Activated CD4-positive, alpha-beta T cell treated with anti-CD3 and anti-CD28 coated beads for 1 hour (primary cell): ENCODE measurements at places on chromosomes 13 and 19.

- no peak for DNase-seq
Observed at GRCh38 chr19:29841209-29841558, 29.4 kb downstream of the CCNE1 start.

DNA sequence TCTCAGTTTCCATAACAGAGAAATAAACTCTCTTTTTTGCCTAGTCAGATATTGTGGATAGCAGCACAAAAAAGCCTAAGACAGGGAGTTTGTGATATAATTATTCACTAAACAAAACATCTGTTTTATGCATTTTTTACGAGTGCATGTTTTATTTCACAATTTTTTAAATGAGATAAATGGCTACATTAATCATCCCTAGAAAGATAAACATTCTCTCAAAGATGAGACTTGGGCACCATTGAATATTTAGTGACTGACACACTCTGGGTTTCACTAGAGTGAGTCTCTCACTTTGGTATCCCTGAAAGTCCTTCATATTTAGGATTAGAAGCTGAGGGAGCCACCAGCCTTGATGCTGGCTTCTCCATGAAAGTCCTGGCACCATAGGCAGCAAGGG, 74.3 kb upstream of the LRCH1 start:
- DNase-seq, result no peak

- peak; percentile 74 for DNase-seq
Observed at GRCh38 chr19:4831304-4831978, at the start of gene TICAM1. TICAM1 (minus strand) TSS chr19:4831712; CDS start chr19:4818377, 13,335 bp downstream.

GRCh38 chr13:37906880-37907279, 37.3 kb upstream of the TRPC4 start:
- DNase-seq, result no peak

DNA sequence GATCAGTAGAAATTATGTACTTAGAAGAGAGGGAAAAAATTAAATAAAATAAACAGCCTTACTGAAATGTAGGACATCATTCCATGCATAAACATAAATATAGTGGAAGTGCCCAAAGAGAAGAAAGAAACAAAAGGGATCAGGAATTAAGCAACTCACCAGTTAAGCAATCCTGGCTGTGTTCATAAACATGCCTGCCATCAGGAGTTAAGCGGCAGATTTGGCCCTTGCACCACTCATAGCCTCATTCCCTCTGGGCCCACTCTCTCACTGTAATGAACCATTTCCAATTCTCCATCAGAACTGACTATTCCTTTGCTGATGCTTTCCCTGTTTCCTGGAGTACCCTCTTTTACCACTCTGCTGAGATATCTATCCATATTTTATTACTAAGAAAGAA, 281.4 kb downstream of the LHFPL6 start:
- DNase-seq, result no peak

DNA sequence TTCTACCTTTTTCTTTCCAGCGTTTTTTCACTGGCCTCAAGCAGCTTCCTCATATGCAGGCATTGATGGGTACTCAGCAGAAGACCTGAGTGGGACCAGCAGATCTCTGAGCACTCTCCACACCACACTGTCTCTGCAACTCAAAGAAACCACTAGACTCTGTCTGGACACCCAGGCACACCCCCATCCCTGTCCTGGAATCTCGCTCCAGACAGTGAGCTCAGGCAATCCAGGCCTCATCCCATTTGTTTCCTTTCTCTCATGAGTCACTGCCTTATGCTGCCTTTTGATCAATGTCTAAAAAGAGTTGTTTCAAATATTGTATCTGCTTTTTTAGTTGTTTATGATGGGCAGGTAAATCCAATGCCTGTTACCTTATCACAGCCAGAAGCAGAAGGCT, 19.7 kb upstream of the POP4 start:
- DNase-seq, result no peak

- DNase-seq, result no peak
Observed at GRCh38 chr13:95378603-95379002, 77.4 kb upstream of the ABCC4 start.

DNA sequence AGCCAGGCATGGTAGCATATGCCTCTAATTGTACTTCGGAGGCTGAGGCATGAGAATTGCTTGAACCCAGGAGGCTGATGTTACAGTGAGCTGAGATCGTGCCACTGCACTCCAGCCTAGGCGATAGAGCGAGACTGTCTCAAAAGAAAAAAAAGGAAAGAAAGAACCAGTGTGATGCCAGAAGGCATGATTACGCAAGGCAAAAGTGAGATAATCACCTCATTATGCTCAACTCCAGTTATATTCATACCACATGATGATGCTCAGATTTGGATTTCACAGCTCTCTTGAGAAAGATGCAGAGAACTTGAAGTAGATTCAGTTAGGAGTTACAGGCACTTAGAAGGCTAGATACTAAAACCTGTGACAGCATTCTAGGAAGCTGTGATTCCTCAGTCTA, 21.8 kb downstream of the RCBTB1 start:
- DNase-seq, result no peak

- DNase-seq, result no peak
Observed at GRCh38 chr19:15769586-15769985, 17.9 kb upstream of the OR10H5 start.

DNA sequence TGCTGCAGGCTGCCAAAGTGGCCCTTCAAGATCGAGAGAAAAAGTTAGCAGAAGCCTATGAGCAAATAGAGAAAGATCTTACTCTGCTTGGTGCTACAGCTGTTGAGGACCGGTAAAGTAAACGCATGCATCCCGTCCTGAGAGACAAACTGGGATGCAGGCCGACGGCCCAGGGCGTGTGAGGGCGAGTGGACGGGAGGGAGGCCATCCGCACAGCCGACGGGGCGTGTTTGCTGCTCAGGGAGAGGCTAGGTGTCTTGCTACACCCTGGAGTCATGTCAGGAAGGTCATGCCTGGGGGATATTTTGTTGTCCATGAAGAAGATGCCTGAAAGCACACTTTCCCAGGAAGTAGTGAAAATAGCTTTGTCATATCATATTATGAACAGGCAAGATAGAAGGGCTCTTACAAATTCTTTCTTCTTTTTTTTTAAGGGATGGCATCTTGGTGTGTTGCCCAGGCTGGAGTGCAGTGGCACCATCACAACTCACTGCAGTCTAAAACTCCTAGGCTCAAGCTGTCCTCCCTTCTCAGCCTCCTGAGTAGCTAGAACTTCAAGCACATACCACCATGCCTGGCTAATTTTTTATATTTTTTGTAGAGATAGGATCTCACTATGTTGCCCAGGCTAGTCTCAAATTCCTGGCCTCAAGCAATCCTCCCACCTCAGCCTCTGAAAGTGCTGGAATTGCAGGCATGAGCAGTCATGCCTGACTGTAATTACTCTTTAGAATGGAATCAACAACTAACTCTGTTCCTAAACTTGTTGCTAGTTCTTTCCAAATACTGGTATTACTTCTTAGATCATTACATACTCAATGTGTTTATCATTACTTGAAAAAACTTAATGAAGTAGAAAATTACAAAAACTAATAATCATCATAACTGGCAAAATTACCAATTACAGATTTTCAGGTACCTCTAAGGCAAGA, 117.6 kb upstream of the MCF2L start:
- DNase-seq, result no peak

DNA sequence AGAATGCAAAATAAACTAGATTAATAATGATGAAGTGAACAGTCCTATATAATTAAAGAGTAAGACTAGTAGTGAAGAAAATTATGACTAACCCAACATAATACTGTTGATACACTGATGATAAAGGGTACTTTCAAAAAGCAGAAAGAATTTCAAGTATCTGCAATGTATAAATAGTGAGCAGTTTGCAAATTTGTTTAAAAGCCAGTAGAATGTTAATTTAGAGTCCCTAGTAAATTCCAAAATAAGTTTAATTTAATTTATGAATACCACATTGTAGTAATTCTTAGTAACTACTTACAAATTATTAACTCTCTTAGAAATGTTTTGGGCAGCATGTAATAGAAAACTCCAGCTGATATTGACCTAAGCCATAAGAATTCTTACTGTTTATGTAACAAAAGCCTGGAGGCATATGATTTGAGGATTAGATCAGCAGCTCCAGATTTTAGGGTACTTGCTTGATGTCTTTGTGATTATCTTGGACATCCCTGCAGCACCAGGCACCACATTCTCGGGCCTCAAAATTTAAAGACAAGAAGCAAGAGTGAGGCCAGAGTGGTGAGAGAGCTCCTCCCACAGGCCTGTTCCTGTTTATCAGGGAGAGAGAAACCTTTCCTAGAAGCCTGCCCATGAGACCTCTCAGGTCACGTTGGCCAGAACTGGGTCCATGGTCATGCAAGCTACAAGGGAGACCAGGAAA, 67.6 kb upstream of the TDRD3 start:
- DNase-seq, result no peak

DNA sequence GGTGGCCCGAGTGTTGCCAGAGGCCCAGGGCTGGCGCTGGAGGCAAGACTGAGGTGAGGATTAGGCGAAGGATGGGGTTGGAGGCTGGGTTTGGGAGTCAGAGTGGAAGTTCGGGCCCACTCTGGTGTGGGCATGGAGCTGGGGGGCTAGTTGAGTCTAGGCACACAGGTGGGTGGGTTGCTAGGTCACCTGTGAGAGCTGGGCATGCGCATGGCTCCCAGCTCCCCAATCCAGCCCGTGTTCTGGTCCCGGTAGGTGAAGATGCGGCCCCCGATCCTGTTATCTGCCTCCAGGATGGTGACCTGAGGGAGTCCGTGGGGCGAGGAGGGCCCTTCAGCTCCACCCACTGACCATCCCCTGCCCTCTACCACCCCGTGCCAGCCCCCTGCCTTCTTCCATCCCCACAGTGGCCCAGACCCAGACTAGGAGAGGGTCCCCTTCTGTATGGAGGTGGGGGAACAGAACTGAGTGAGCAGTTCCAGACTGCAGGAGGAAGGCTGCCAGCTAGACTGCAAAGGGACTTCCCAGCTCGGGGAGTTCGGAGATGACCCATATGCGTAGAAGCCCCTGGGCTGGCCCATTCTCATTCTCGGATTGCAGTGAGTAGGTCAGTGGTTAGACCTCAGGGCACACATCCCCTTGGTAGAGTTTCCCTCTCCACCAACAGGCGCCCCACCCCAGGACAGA, 1.7 kb downstream of the IL4I1 start:
- no peak for DNase-seq

GRCh38 chr19:32165141-32165540, 180.3 kb upstream of the ZNF507 start:
- no peak for DNase-seq

GRCh38 chr13:93249364-93250306, 23.0 kb downstream of the GPC6 start:
- DNase-seq, result no peak

- DNase-seq, result no peak
Observed at GRCh38 chr13:94359875-94360274, 119.6 kb downstream of the DCT start.

GRCh38 chr13:107534548-107534947, 680.8 kb downstream of the LIG4 start:
- no peak for DNase-seq

DNA sequence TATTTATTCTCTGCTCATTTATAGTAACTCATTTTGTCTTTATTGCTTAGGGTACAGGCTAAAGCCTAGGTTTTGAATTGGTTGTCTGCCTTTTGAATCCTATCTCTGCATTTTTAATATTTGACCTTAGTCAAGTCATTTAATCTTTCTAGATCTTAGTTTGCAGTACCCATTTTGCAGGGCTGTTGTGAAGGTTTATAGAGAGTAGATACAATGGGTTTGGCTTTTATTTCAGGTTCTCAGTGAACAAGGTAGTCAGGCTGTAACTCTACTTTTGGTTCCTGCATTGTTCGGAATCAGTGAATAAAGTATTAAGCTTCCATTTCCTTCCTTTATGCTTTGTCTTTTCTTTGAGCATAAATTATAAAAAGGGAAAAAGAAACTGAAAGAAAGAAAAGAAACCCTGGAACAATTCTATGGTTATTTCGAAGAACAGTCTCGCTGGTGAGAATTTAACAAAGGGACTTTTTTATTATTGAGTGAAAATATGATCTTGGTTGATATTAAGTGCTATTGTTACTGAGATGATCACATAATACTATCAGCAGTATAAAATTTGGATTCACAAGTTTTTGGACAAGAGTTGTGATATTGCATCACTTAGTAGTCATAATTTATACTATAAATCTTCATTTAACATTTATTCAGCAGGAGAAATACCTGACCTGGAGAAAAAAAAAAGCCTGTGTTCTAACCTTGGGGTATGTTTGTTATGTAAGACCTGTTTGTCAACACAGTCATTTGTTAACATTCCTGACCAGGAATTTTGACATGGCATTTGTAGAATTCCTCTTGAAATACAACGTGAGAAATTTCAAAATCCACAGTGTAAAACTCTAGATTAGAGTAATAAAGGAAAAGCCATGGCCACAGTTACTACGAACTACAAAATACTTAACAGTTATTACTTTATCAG, 91.3 kb downstream of the ZMYM2 start:
- no peak for DNase-seq

- no peak for DNase-seq
Observed at GRCh38 chr13:30789166-30789862, 54.0 kb downstream of the ALOX5AP start.

DNA sequence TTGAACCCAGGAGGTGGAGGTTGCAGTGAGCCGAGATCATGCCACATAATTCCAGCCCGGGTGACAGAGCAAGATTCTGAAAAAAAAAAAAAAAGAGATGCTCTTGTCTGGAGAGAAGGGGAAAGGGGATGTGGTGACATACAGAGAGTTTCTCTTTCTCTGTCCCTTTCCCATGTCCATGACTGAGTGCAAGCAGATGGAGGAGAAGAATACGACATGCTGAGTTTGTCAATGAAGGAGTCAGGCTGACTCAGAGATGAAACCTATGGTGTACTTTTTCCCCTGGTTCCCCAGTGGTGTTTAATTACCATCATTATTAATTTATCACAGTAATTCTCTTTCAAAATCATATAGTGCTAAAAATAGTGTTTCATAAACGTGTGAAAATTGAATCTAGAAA, 448.8 kb downstream of the FOXO1 start:
- DNase-seq, result no peak

DNA sequence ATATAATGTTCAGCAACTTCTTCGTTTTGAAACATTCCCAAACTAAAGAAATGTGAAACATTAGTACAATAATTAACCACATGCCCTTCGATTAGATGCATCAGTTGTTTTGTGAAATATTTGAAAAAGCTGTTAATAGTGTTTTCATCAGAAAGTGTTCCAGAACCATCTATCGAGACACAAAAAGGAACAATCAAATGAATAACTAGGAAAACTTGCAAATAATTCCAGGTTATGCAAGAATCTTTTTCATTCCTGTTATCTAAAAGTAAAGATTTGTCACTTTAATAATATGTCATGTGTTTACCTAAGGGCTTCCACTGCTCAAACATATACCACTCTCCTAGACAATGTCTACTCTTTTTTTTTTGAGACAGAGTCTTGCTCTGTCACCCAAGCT, 904.2 kb upstream of the MIR17HG start:
- DNase-seq, result no peak

- no peak for DNase-seq
Observed at GRCh38 chr13:94704377-94705080, 7.8 kb downstream of the SOX21 start.
